ENCODE measurements at places on chromosomes 11 and 22.

GRCh38 chr11:11568651-11569229 lies 53.1 kb downstream of the GALNT18 start:
- DNase-seq, result no peak

- DNase-seq, result no peak
Measured at GRCh38 chr11:132134322-132134721, 763.9 kb downstream of the NTM start.

DNA sequence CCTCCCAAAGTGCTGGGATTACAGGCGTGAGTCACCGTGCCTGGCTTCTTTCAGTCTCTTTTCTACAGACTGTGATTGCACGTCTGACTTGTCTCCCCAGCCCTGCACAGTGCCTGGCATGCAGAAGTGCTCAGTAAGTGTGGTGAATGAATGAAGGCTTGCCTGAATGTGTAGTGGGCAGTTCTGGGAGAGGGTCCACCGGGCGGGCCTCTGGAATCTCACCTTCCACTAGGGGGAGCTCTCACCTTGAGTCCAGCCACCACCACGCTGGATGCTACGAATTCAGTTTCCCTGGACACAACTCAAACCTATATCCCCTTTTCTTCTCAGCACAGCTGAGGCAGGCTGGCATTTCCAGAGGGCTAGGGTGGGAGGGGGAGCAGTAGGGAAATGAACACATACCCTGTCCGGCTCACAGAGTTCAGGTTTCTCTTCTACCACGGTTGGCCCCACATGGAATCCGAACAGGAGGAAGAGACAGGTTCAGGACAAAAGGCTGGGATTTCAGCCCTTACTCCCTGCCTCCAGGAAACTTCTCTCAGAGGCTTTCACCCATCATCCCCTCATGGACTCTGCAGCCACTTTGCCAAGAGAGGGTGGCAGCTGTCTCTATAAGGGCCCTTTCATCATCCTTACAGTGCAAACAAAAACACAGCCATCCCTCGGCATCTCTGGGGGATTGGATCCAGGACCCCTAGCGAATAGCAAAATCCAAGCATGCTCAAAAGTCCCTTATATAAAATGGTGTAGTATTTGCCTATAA lies 86.8 kb downstream of the NECTIN1 start:
- DNase-seq, result no peak

DNA sequence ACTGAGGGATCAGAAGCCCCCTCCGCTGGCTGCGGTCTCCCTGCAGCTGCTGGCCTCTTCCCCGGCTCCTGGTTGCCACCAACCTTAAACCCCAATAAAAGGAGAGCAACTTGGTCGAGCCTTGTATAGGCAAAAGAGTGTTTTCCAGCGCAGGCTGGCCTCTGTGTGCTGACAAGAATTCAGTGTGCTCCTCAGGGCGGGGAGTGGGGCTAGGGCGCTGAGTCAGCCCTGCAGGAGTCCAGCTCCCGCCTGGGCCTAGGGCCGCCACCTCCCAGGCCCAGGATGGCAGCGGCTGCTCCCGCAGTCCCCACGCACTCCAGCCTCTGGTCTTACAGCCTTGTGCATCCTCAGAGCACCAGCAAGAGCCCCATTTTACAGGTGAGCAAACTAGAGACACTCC lies at the start of gene SHISAL1:
SHISAL1 (minus strand) TSS at position 186 of the 400 bp plus-strand sequence. CDS start 12,006 bp downstream, outside the sequence.
- DNase-seq, result no peak

Data from NCI-H1930 (cell line).